ENCODE measurements at places on chromosomes 4 and X.

- no peak for DNase-seq
Measured at GRCh38 chr4:170400361-170400760, 310.6 kb upstream of the AADAT start.

DNA sequence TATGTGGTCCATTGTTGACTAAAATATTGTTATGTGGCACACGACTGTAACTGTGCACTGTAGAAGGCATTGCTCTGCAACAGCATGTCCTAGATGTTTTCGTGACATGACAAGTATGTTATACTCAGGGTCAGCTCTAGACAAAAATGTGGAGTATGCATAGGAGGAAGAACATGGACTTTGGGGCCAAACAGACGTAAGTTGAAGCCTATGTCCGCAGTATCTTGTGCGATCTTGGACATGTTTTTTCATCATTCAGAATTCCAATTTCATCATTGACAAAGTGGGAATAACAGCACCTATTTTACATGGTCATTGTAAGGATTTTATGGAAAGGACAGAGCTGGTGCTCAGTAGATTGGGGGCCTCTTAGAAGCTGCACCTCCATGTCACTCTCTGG, 27.7 kb upstream of the PROM1 start:
- no peak for DNase-seq

DNA sequence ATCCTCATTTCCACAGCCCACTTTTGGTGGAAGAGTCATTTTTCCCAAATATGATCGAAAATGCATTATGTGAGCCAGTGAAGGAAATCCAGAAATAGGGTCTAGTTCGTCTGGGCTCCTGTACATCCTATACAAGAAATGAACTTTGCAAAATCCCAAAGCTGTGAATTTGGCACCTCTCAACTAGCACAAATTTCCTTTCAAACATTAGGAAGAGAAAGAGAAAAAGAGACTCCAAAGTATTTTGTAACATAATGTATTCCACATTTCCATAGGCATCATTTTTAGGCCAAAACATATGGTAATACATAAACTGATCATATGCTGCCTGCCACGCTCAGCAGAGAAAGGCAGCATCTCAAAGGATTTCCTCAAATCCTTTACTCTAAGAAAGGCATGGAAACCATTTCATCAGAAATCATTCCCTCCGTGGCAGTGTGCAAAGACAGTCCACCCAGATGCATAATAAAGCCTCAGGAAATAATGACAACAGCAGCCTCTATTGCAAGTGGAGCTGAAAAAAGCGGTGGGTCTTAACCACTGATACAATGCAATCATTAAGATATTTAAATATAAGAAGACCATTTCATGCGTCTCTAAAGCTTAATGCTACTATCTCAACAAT, 56.8 kb downstream of the ANOS1 start:
- DNase-seq: no peak

DNA sequence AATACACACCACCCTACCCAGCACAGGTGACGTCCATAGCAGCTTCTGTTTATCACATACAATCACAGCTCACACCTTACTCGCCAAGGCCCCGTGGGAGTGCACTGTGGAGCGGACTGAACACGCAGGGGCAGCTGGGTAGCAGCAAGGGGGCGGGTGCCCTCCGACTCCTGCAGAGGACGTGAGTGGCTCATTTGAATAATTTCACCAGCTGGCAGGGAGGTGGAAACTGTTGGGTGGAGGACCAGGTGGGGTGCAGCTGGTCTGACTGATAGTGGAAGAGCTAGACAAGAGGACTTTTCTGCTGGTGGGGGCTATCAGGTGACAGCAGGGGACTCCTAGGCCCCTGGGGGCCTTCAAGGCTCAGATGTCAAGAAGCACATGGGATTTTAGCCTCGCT, 16.3 kb downstream of the MAN2B2 start:
- no peak for DNase-seq

- no peak for DNase-seq
Measured at GRCh38 chr4:56657818-56658217, 23.3 kb downstream of the HOPX start.

DNA sequence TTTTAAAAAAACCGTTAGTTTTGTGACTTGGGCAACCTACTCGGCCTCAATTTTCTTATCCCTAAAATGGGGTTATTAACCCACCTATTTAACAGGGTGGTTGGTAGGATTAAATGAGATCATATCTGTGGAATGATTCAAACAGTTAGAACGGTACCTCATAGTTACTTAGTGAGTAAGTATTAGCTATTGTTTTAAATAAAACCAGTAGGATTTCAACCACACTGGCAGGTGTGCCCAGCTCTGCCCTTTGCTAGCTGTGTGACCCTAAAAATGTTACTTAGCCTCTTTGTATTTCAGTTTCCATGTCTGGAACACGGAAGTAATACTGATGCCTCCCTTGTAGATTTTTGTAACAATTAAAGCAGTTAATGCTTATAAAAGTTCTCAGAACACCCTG, 225.8 kb upstream of the SPRY1 start:
- no peak for DNase-seq

DNA sequence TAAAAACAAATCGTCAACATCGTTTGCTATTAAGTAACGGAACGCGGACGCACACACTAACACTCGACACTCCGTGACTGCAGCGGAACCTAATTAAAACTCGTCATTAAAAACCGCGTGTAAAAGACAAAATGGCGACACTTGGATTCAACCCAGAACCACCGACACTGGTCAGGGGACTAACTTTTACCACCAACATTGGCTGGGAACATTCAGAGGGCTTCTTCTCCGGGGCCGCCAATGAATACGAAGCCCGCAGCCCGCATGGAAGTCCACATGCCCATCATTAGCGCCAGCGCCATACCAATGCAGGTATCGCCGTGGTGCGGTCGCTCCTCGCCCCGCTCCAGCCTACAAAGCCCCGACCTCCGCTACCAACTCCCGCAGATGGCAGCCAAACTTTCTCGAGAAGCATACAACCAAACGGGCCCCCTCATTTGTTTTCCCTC, 498 bp downstream of the RBMX start:
- no peak for DNase-seq

DNA sequence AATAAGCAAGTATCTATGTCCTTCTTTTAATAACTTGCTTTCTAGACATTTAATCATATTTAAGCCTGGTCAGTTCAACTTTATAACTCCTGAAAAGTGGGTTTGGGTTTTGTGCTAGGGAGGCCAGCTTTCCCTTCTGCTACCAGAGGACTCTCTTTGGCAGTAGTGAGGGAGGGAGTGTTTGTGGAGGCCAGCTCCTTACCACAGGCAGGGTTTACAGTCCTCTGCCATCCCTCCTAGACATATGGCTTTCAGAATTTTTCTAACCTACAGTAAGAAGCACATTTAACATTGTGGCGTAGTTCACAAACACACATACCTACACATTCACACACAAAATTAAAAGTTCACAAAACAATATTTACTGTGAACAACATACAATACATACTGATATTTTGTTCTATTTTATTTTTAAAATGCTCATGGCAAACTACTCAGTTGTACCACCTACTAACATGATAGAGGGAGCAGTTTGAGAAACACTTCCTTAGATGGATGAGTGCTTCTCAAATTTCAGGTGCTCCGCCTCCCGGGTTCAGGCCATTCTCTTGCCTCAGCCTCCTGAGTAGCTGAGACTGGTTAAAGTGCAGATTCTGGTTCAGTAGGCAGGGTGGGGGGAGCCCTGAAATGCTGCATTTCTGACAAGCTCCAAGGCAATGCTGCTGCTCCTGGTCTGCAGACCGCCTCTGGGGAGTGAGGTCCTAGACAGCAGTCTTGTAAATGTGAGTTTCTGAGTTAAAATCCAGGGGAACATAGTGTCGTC, 86.7 kb downstream of the PTTG2 start:
- DNase-seq: no peak

- no peak for DNase-seq
Measured at GRCh38 chr4:175394208-175394607, 417.9 kb downstream of the GPM6A start.

DNA sequence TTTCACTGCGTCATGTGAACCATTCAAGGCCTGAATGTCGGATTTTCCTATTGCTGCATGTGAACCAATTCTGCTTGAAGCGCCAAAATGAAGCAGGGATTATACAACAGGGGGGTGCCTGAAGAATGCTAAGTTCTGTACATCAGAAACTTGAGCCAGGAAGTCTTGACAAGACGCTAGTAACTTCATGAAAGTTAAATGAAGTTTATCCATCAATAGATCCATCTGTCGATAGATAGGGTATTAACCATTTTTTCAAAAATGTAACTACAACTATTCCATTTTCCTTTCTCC, 590 bp upstream of the NAF1 start:
- no peak for DNase-seq

DNA sequence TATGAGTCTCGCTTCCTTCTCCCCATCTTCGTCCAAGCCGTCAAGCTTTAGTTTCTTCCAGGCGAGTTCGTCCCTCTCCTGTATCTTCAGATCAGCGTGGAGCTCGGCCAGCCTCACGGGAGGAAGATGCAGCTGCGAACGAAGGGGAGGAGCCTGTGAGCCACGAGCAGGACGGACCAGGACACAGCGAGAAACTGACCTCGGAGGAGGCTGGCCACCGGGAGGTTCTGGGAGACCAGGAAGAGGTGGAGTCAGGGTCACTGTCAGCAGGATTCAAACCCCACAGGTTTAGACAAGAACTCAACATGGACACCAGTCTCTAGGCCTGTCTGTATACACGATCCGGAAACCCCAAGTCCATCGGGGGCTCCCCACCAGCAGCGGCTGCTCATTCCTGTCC, 7.3 kb downstream of the LRPAP1 start:
- DNase-seq: no peak

DNA sequence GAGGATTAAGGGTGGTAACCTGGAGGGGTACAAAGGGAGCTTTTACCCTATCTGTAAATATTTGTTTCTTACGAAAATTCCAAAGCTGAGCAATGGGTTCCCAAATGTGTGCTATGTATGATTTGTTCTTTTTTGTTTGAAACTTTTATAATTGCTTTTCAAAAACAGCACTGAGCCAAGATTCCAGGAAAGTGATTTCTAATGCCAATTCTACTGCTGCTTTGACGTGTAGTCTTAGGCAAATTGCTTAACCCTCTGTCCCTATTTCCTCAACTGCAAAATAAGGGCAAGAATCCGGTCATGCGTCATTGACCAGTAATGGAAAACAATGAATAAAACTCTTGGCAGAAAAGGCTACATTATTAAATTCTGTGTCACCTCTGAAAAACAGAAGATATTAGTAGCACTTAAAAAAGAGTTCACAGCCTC, 454.7 kb downstream of the IL15 start:
- no peak for DNase-seq

- DNase-seq: peak; percentile 95
Measured at GRCh38 chrX:15789979-15790768, at the start of gene ZRSR2. Gene ZRSR2 (plus strand): TSS chrX:15790484. CDS start chrX:15790496, 12 bp downstream.

DNA sequence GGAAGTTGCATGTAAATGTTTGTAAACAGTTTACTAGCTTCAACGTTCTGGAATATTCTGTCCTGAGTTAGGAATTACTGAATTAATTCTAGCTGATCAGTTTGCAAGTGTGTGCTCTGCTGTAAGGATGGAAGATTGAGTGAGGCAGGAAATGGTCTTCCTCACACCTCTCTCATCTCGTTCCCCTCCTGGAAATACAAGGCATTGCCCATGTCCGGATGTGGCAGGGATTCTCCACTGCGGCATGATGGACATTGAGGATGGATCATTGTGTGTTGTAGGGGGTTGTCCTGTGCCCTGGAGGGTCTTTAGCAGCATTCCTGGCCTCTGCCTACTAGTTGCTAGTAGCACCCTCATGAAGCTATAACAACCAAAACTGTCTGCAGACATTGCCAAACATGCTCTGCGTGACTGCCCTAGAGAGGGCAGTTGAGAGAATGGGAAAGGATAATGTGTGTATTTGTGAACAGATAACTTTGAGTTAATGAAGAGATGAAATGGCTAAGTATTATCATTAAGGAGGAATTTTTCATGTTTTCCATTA, 12.6 kb downstream of the CA5B start:
- DNase-seq: no peak

- no peak for DNase-seq
Measured at GRCh38 chr4:33886356-33886755, 2358.0 kb downstream of the ARAP2 start.

DNA sequence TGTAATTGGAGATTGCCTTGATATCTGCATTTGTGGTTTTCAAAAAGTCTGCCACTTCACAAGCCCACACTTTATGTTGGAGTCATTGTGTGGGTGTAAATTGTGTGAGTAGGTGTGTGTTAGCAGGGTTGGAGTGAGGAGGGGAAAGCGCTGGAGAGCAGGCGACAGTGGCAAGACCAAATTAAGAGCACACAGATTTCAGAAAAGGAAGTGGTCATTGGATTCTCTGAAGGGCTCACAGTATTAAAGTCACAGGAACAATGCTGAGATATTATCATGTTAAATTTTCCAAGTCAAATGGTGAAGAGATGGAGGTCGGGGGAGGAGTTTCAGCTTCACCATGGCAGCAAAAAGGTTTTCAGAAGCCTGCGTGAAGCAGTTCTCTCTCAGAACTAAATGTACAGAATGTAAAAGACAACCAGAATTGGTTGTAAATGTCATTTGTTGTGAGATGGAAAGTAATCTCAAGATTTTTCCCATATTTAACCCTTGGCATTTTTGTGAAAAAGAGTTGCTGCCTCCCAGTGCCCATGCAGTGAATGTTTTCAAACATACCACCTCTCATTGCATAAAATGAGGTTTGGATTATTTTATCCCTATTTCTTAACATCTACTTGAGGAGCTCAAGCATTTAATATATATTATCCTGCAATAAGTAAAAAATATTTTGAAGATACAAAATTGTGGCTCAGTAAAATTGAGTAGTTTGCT, 265.9 kb downstream of the ZNF674 start:
- DNase-seq: no peak

GRCh38 chr4:184812199-184812542, 13.6 kb downstream of the ACSL1 start:
- DNase-seq: no peak

DNA sequence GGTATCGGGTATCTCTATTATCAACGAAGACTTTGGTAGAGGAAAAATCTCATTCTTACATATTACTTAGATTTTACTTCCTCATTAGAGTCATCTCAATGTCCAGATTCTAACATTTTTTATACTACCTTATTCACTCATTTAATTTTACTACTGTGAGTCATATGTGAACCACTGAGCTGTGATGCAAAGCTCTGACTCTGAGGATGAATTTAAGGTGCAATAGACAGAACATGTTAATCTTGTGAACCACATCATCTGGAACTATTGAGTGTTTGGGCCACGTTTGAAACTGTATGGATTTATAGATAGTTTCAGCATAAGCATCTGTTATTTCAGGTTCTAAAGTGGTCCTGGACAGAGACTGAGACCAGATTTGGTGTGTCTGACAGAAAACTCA, 78.4 kb downstream of the PWWP3B start:
- no peak for DNase-seq
